Central memory CD4-positive, alpha-beta T cell (primary cell): ENCODE measurements at places on chromosomes 7 and 10.
A peak's percentile ranks its signal among the peaks of the same experiment; 100 is the strongest.

GRCh38 chr10:125171402-125172306 is 11.3 kb upstream of the CTBP2 start:
- DNase-seq: no peak

GRCh38 chr7:38070718-38071117 is 107.3 kb upstream of the STARD3NL start:
- DNase-seq: no peak

DNA sequence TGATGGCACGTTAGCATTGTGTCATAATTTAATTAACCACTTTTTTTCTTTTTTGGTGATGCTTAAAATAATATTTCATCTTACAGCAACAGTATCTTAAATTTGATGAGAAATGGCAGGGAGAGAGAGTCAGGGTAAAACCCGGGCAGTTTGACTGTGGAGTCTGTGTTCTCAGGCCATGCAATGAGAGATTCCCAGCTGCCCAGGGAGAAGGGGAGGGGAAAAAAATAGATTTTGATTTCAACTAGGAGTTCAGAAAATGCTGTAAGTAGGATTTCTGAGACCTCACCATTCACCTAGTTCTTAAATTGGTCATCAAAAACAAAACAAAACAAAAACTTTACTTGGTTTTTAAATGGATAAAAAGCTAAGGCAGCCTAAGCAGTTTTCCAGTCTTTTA is 37.4 kb upstream of the XPNPEP1 start:
- DNase-seq: no peak

DNA sequence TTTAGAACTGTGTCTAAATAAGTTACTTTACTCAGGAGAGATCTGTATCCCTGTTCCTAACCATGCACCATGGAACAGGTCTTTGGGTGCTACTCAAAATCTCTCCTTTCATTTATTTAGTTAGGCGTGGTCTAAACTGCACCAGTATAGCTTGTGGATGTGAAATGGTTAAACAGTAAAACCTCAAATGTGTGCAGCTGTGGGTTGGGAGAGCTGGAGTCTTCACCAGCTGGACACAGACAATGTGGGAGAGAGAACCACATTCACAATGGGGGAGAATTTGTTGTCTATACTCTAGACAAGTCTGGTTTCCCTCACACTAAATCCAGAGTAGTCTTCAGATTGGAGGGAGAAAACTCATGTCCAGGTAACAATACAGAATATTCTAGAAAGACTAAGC is 31.2 kb upstream of the IKZF1 start:
- no peak for DNase-seq

- DNase-seq: no peak
These were observed 63.2 kb downstream of the LMBR1 start for GRCh38 chr7:156829669-156830336.

DNA sequence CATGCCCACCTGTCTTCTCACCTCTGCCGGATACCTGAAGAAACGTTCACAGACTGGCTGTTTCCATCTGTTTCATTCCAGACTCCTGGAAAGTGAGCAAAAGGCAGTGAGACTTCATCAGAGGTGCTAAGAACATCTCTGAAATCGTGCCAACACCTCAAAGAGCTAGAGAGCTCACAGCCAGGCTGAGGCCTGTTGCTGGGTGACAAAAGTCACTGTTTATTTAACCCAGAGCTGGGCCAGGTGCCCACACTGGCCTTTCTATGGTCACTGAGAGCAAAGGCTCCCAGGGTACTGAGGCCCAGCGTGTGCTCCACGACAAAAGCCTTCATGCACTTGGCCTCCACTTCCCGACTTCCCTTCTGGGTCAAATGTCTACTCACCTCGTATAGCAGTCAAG is 3.7 kb upstream of the NANOS1 start:
- no peak for DNase-seq

GRCh38 chr10:32148864-32149251 is 92.6 kb upstream of the KIF5B start:
- no peak for DNase-seq

GRCh38 chr10:132616170-132616995 is 78.8 kb downstream of the INPP5A start:
- DNase-seq: peak; percentile 82

DNA sequence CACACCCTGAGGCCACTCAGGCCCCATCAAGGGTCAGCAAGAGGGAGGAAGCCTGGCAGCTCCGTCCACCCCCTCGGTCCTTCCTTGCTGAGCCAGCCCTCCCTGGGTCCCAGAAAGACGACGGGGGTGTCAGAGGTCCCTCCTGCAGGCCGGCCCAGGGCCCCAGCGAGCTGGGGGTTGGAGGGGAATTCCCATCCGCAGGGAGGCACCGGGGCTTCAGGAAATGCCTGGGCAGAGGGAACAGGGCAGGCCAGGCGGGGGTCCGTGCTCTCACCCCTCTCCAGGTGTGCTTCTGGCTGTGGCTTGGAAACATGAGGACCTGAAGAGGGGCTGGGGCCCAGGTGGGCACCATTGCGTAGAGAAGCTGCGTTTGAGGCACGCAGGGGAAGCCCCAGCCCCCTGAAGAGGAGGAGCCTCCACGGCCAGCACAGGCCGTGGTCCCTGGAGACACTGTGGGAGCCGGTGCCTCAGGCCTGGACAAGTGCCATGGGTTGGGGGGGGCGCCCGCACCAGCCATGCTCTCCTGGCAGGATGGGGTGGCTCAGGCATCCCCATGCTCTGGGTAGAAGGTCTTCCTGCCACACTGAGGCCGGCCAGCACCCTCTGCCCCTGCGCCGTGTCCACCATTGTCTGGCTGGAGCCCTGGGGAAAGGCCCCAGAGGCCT is 66.7 kb downstream of the PDGFA start:
- DNase-seq: no peak
